ENCODE measurements at places on chromosomes 11 and 22.

DNA sequence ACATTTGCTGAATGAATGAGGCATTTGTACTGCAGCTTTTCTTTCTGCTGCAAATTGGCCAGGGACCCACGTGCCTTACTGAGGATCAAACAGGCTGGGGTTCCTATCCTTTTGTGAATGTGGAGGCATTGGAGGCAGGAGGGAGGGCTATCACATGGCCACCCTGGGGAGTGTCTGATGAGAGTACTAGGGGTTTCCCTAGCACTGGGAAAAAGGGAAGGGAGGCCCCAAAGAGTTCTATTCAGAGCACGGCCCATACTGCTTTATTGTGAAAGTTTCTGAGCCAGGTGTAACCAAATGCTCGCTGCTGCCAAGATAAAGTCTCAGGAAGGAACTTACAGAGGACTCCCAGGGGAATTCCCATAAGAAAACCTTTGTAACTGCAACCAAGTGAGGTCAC, 78.4 kb upstream of the ANO1 start:
- DNase-seq, result peak; percentile 46

- DNase-seq, result no peak
Measured at GRCh38 chr11:16099343-16099900, 256.9 kb downstream of the SOX6 start.

- DNase-seq, result no peak
Measured at GRCh38 chr22:48452766-48453165, 1374.9 kb downstream of the BRD1 start.

- no peak for DNase-seq
Measured at GRCh38 chr11:82004537-82005213, 729.0 kb downstream of the FAM181B start.

- DNase-seq, result no peak
Measured at GRCh38 chr11:35688023-35688422, 25.4 kb downstream of the TRIM44 start.

DNA sequence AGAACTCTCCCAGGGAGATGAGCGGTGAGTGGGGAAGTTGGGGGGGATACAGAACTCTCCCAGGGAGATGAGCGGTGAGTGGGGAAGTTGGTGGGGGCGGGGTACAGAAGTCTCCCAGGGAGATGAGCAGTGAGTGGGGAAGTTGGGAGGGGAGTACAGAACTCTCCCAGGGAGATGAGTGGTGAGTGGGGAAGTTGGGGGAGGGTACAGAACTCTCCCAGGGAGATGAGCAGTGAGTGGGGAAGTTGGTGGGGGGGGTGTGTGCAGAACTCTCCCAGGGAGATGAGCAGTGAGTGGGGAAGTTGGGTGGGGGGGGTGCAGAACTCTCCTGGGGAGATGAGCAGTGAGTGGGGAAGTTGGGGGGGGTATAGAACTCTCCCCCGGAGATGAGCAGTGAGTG, 186.5 kb downstream of the SHANK2 start:
- no peak for DNase-seq

DNA sequence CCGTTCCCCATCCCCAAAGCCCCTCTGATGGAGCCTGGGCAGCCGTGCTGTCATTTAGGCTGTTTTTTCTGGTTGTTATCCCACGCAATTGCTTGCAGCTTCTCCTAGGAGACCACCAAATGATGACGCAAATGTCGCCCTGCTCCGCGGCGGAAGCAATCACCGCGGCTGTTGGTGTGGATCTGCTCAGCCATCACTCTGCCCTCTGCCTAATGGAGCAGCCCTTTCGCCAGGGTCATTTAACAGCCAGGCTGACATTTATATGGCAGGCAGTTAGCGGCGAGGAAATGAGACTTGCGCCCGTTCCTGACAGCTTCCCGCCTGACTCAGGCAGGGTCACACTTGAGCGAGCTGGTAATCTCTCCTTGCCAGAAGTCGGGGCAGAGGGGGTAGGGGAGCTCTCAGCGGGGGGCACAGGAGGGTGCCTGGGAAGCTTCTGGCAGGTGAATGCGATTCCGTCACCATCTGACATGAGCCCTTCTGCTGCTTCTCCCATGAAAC, 97.9 kb upstream of the RTL6 start:
- no peak for DNase-seq

DNA sequence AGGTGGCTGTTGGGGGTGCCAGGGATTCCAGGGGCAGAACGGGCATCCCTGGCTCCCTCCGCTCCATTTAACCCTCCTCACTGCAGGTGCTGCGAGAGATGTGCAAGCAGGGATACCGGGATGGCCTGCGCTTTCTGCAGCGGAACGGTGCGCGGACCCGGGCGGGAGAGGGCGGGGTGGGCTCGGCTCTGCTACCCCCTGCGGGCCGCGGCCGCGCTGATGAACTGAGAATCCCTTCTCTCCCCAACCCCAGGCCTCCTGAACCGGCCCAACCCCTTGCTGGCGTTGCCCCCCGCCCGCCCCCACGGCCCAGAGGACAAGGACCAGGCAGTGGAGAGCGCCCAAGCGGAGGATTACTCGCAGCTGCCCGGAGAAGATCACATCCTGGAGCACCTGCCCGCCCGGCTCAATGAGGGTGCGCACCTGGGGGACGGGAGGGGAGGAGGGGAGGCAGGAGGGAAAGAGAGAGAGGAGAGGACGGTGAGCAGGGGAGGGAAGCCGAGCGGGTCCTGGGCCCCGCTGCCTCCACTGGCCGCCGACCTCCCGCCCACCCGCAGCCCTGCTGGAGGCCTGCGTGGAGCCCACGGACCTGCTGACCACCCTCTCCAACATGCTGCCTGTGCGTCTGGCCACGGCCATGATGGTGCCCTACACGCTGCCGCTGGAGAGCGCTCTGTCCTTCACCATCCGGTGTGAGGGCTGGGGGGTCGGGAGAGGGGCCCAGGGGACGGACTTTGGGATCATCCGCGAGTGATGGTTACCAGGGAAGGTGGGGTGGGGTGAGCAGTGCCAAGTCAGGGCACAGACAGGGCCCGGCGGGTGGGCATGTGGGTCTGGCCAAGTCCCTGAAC, 4.1 kb upstream of the CRACR2B start:
- no peak for DNase-seq

GRCh38 chr11:33842236-33842915, 49.5 kb downstream of the LMO2 start:
- DNase-seq, result no peak

GRCh38 chr11:81744336-81745116, 989.1 kb downstream of the FAM181B start:
- DNase-seq, result no peak

DNA sequence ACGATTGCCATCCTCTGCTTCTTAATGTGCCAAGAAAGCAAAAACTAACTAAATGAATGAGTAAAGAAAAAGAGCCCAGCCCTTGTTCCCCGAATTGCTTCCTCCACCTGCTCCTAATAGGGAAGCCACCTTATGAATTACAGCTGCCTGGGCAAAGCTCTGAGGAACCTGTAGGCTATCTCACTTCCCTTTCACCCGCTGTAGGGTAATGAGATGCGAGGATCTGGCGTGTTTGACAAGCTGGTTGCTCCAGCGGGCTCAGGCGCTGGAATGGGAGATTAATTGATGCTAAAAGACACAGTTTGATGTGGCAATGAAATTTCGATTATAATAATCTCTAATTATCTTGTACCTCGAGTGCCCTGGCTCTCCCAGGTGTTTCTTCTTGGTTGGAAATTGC, 256.4 kb downstream of the NTM start:
- no peak for DNase-seq

GRCh38 chr22:23862103-23862502, 4.4 kb downstream of the SLC2A11 start:
- peak; percentile 71 for DNase-seq

GRCh38 chr11:128453444-128454336, 133.7 kb downstream of the ETS1 start:
- DNase-seq, result no peak

- DNase-seq, result no peak
Measured at GRCh38 chr11:20536784-20537183, 62.6 kb upstream of the SLC6A5 start.

GRCh38 chr11:11486002-11486401, 133.0 kb upstream of the CSNK2A3 start:
- no peak for DNase-seq

- DNase-seq, result no peak
Measured at GRCh38 chr11:75200531-75200930, 40.0 kb upstream of the TPBGL start.

DNA sequence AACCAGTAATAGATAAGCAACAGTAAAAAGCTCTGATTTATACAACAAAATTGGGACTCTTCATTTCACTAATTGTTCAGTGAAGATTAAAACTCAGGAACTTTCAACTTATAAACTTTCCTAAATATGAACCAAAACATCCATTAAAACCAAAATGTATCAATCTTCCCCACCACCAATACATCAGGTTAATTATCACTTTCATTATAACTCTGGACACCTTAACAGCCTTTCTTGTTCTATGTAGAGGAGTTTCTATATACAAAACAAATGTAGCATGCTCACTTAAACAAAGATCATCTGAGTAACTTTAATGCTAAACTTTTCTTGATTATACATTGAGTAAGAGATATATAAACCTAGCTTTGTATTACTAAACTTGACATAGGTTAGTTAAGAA, 74.7 kb downstream of the ST14 start:
- DNase-seq, result no peak

- no peak for DNase-seq
Measured at GRCh38 chr11:112786886-112787530, 174.2 kb upstream of the NCAM1 start.

GRCh38 chr11:129223701-129224149, 31.6 kb upstream of the ARHGAP32 start:
- DNase-seq, result no peak

DNA sequence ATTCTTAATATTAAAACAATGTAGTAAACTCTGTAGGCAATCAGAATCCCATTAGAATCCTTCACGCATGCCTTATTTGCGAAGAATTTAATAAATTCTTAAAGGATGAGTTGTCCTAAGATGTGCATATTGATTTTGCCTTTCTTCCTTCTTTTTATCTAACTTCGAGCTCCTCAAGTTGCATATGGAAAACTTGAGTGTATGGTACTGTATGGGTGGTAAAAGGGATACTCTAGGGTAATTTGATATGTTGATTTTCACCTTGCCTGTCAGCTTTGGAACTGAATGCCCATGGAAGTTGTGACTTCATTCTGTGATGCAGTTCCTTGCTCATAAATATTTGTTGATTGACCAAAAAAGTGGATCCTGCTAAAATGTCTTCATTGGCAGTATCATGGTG, 193.8 kb downstream of the DDX10 start:
- no peak for DNase-seq

DNA sequence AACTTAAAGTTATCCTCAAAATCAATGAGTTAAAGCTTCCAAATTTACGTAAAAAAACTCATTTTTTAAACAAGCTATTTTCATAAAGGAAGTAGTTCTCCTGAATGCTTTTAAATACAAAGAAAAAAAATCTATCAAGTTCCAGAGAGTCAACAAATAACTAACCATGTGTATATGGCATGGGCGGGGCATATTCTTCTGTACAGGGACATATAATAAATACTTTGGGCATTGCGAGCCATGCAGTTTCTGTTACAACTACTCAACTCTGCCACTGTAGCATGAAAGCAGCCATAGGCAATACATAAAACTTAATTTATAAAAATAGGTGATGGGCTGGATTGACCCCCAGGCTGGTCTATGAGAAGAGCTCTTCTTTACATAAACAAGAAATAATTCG, 57.8 kb downstream of the BTBD10 start:
- no peak for DNase-seq

GRCh38 chr22:27800250-27801201, 1.0 kb downstream of the MN1 start:
- no peak for DNase-seq

DNA sequence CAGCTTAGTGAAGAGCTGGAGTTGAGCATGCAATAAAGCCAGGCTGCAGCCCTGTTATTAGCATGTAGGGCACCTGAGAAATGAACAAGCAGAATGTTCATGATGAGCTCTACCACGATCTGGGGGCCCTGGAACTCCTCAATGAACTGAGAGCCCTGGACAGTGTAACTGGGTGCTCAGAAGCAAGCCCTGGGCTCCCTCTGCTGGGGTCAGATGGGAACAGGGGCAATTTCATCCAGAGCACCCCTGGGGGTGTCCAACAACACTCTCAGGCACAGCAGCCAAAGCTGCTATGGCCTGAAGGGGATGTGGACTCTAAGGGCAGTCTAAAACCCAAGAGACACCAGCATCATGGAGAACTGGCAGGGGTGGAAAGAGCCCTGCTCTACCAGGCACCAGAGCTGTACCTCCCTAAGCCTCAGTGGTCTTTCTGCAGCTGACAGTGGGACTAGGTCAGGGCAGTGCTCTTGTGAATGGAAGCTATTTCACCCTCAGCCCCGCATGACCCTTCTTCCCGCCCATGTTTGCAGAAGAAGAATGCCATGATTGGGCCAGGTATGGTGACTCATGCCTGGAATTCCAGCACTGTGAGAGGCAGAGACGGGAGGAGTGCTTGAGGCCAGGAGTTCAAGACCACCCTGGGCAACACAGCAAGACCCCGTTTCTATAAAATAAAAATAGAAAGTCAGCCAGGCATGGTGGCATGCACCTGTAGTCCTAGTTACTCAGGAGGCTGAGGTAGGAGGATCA, 28.9 kb downstream of the THOC5 start:
- peak; percentile 43 for DNase-seq

DNA sequence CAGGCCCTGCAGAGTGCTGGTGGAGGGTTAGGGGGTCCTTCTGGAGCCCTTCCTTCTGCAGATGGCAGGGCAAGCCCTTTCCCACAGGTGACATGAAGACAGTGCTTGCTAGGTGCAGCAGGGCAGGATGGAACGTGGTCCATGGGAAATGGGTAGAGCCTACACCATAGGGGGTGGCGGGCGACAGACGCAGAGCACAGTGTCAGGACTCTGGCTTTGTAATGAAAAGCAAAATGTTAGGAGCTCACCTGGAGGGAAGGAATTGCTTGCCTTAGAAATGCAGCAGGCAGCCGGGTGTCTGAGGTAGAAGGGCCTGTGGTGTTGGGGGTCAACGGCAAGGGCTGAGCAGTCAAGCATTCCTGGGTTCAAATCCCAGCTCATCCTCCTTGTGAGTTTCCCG, 54.9 kb downstream of the ARHGAP8 start:
- DNase-seq, result peak; percentile 73
